ENCODE measurements at places on chromosomes 7 and 10.

- no peak for DNase-seq
These were observed 3.5 kb downstream of the DNAJC30 start for GRCh38 chr7:73679709-73680108.

- DNase-seq = no peak
These were observed 30.0 kb downstream of the NUDT1 start for GRCh38 chr7:2272031-2272430.

DNA sequence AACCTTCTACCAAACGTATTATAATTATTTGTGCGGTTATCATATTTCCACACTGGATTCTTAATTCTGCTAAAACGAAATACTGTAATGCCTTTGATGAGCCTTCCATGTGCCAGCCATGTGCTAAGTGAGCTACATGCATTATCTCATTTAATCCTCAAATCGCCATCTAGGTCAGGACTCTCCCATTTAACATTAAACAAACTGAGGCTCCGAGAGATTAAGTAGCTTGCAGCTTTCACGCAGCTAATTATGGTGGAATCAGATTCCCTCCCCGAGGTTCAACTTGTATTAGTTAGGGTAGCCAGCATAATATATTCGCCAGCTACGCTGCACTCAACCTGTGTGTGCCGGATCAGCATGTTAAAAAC, 798 bp upstream of the TSPAN33 start:
- no peak for DNase-seq

- DNase-seq = no peak
These were observed 70.7 kb downstream of the CPVL start for GRCh38 chr7:29075606-29076005.

GRCh38 chr7:47651355-47652317, 69.7 kb upstream of the TNS3 start:
- no peak for DNase-seq

- DNase-seq = no peak
These were observed 10.7 kb downstream of the BUD31 start for GRCh38 chr7:99419323-99420021.

GRCh38 chr7:45865594-45866410, 7.1 kb downstream of the CCDC201 start:
- no peak for DNase-seq

GRCh38 chr10:88108115-88108610, 244.7 kb downstream of the PTEN start:
- DNase-seq = no peak

GRCh38 chr10:132113766-132114365, 48.1 kb downstream of the JAKMIP3 start:
- DNase-seq = no peak

DNA sequence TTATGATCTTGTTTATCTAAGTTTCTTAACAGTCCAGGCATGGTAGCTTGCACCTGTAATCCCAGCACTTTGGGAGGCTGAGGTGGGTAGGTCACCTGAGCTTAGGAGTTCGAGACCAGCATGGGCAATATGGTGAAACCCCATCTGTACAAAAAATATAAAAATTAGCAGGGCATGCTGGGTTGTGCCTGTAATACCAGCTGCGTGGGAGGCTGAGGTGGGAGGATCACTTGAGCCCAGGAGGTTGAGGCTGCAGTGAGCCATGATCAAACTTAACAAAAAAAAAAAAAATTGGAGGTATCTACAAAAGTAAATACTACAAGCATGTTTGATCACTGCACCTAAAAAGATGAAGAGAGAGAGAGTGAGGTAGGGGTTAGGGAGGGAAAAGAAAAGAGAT, 9.0 kb upstream of the EZH2 start:
- no peak for DNase-seq

GRCh38 chr10:61941202-61941681, 39.7 kb downstream of the ARID5B start:
- no peak for DNase-seq

- no peak for DNase-seq
These were observed 12.3 kb downstream of the CFAP46 start for GRCh38 chr10:132929953-132930548.

GRCh38 chr7:115549910-115550309, 480.7 kb downstream of the TFEC start:
- no peak for DNase-seq

GRCh38 chr7:145633513-145633912, 483.1 kb upstream of the CNTNAP2 start:
- DNase-seq = no peak

GRCh38 chr7:26865094-26865388, 651 bp upstream of the SKAP2 start:
- no peak for DNase-seq

DNA sequence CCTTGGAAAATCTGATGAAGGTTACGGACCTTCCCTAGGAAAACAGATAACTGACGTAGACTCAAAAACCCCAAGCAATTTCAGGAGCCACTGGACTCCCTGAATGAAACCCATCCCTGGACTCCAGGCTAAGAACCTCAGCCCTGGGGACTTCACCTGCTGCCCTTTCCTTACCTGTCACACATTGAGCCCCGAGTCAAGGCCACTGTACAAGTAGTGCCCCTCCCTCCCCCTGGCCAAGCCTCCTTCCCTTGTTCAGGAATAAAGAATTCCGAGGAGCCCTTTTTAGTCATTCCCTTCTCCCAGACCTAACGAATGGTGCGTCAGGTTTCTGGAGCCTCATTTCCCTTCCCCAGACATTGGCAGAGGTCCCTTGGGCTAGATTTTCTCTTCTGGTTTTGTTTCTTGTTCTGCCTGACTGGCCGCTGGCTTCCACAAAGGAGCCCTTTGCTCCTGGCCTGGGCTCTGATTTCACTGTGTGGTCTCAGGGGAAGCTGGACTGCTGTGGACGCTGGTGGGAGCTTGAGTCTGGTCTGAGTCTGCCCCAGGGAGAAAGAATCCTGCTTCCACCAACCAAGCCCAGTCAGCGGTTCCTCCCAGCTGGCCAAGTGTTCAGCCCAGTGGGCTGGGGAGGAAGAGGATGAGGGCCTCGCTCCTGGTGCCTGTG, 31.7 kb downstream of the ZNF775 start:
- DNase-seq = no peak

DNA sequence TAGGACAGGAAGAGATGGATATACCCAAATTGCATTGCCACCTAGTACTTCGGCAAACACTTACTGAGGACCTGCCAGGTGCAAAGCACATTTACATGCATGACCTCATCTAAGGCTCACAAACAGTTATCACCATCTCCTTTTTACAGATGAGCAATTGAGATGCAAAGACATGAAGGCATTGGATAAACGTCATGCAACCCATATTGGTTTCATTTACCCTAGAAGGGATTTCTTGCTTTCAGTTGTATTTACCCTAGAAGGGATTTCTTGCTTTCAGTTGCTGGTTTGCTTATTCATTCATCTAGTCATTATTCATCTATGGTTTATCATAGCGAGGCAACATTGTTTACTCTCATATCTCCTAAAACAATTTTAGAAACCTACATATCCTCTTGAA, 52.2 kb downstream of the STEAP1B start:
- DNase-seq = no peak

- DNase-seq = no peak
These were observed 27.9 kb upstream of the HSPA12A start for GRCh38 chr10:116770281-116770680.

GRCh38 chr7:132117181-132117580, 459.1 kb downstream of the PLXNA4 start:
- DNase-seq = no peak

Data from activated CD4-positive, alpha-beta T cell treated with anti-CD3 and anti-CD28 coated beads, Interleukin-2, amount 50 U/mL, for 1 hour (primary cell).